ENCODE measurements at places on chromosomes 3 and 15.
A peak's percentile ranks its signal among the peaks of the same experiment; 100 is the strongest.

GRCh38 chr15:90481023-90481422, 48.7 kb upstream of the CRTC3 start:
- H3K27me3 ChIP-seq = no peaks in the 10 kb centered on the region
- peaks cover 36% of the 10 kb centered on the region for H3K4me1 ChIP-seq
- peak overlapping the region; percentile 28 for H3K27ac ChIP-seq
- no peak overlapping the region for H3K4me3 ChIP-seq
- DNase-seq = peak; percentile 18

DNA sequence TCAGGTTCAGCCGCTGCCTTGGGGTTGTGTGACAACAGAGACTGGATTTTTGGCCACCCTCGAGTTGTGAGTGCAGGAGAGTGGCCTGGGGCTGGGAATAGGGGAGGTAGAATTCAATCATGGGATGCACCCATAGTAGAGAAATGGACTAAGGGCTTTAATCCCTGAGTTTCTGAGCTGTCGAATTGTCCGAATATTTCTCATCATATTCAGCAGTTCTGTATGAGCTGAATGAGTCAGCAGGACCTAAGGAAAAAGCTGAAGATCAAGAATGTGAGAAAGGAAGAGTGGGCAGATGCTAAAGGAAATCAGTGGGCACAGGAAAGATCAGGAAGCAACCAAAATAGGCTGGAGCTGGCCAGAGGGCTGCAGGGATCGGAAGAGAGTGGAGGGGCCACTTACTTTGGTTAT, 44.4 kb upstream of the SACM1L start:
- no peak for DNase-seq
- H3K4me3 ChIP-seq = no peak overlapping the region
- peaks cover 22% of the 10 kb centered on the region for H3K36me3 ChIP-seq
- no peaks in the 10 kb centered on the region for H3K27me3 ChIP-seq
- H3K27ac ChIP-seq = peak overlapping the region; percentile 11
- H3K4me1 ChIP-seq = peaks cover 5% of the 10 kb centered on the region

DNA sequence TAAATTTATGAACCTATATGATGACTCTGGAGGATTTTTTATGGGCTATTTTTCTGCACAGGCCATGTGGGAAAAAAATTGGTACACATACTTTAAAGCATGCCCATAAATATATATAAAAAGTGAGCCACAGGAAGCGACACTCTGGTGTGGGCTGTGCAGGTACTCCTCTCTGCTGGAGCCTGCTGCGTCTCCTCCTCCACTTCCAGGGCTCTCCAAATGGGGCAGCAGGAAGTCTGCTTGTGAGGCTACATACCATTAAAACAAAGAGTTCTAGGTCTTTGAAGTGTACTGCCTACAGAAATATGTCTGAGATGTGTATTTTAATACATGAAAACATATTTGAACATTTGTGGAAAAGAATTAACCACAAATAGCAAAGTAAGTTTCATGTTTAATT, 135.1 kb downstream of the CTNNB1 start:
- no peak overlapping the region for H3K27ac ChIP-seq
- no peak for DNase-seq
- H3K27me3 ChIP-seq = no peaks in the 10 kb centered on the region
- H3K4me1 ChIP-seq = no peaks in the 10 kb centered on the region

DNA sequence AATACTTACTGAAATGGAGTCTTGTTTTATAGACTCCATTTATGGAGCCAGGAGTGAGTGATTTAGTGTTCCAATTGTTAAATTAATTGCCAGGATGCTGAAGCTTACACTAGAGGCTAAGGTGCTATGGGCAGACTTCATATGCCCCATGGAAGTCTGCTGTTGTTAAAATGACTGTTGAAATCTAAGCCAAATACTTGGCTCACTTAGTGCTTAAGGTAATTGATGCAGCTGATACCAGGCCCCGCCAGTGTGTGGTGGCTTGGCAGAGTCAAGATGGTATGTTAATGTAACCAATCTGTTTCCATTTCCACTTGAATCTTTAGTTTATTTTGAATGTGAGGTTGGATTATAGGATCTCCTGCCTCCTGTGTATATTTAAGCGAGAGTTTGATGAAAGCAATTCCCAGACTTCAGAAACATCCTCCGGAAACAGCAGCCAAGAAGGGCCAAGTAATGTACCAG, 187.1 kb downstream of the ITPR1 start:
- no peak overlapping the region for H3K4me3 ChIP-seq
- H3K36me3 ChIP-seq = peaks cover 60% of the 10 kb centered on the region

DNA sequence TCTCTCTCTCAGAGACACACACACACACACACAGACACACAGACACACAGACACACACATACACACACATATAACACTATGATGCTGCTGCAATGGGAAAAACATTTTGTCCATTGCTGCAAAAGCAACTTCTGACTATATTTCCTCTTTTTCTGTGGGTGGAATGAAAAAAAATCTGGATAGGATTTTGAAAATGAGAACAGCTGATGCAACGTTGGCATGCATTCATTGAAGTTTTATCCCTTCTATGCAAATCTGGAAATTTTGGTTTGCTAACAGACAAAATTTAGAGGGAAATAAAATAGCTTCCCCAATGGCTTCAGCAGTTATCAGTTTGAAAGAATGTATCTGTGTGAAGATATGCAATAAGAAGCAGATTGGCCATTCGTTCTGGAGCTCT, 763.4 kb upstream of the GRM7 start:
- no peak overlapping the region for H3K27ac ChIP-seq
- H3K36me3 ChIP-seq = no peaks in the 10 kb centered on the region
- DNase-seq = no peak
- H3K4me3 ChIP-seq = no peak overlapping the region
- H3K4me1 ChIP-seq = no peaks in the 10 kb centered on the region
- H3K27me3 ChIP-seq = no peaks in the 10 kb centered on the region

GRCh38 chr3:37993067-37993455, 2.5 kb downstream of the VILL start:
- peak overlapping the region; percentile 90 for H3K27ac ChIP-seq
- peaks cover 40% of the 10 kb centered on the region for H3K4me1 ChIP-seq
- H3K36me3 ChIP-seq = peaks cover 18% of the 10 kb centered on the region

DNA sequence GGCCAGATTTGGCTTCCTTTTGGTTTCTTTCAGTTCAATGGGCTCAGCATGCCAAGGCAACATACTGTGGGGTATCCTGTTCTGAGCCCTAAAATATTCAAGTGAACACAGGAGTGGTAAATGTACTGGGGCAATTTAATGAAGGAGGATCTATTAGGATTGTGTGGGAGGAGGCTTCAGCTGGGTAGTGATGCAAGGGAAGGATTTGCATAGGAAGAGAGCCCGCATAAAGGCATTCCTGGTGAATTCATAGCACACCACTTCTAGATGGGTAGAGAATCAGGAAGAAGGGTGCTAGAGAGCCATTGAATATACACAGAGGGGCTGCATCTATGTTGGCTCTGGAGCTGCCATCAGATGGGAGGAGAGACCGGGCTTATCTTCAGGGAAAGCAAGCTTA, 20.6 kb upstream of the KNG1 start:
- DNase-seq = no peak
- no peak overlapping the region for H3K4me3 ChIP-seq
- H3K27ac ChIP-seq = no peak overlapping the region
- H3K4me1 ChIP-seq = no peaks in the 10 kb centered on the region
- peaks cover 7% of the 10 kb centered on the region for H3K27me3 ChIP-seq

- no peaks in the 10 kb centered on the region for H3K36me3 ChIP-seq
- peaks cover 7% of the 10 kb centered on the region for H3K4me1 ChIP-seq
- DNase-seq = no peak
- no peak overlapping the region for H3K27ac ChIP-seq
These were observed 14.9 kb upstream of the SHC4 start for GRCh38 chr15:48978638-48979037.

GRCh38 chr15:51749307-51749706, 2.1 kb upstream of the TMOD2 start:
- H3K27me3 ChIP-seq = peaks cover 8% of the 10 kb centered on the region
- H3K27ac ChIP-seq = no peak overlapping the region
- no peak for DNase-seq
- peaks cover 26% of the 10 kb centered on the region for H3K4me1 ChIP-seq
- H3K4me3 ChIP-seq = no peak overlapping the region
- H3K36me3 ChIP-seq = no peaks in the 10 kb centered on the region

GRCh38 chr15:85440451-85440850, 60.0 kb downstream of the AKAP13 start:
- peaks cover 1% of the 10 kb centered on the region for H3K27me3 ChIP-seq
- no peak for DNase-seq
- H3K27ac ChIP-seq = no peak overlapping the region
- H3K36me3 ChIP-seq = peaks cover 4% of the 10 kb centered on the region
- no peak overlapping the region for H3K4me3 ChIP-seq

DNA sequence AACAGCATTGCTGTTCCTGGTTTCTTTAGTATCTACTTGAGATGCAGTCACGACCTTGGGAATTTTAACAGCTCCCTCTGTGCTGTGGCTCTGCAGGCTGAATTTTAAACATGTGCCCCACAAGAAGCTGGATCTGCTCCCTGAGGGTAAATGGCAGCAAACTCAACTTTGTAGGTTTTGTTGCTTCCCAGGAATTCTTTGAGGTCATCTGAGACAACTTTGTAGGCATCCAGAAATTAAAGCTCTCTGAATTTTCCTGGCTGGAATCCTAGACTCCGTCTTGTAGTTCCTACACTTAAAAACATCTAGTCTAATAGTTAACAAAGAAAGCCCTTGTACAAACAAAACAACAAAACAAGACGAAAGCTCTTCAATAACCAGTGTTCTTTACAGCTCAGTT, 366.3 kb downstream of the FEZF2 start:
- H3K4me3 ChIP-seq = no peak overlapping the region
- H3K4me1 ChIP-seq = no peaks in the 10 kb centered on the region
- H3K27me3 ChIP-seq = no peaks in the 10 kb centered on the region
- DNase-seq = no peak
- no peaks in the 10 kb centered on the region for H3K36me3 ChIP-seq
- no peak overlapping the region for H3K27ac ChIP-seq

Measured in activated naive CD8-positive, alpha-beta T cell treated with anti-CD3 and anti-CD28 coated beads, Interleukin-2, amount 50 U/mL, for 24 hours (primary cell).